Stimulated activated naive CD4-positive, alpha-beta T cell treated with Interleukin-2 at 50 U/mL for 16 hours (primary cell): ENCODE measurements at places on chromosomes 2 and 18.

DNA sequence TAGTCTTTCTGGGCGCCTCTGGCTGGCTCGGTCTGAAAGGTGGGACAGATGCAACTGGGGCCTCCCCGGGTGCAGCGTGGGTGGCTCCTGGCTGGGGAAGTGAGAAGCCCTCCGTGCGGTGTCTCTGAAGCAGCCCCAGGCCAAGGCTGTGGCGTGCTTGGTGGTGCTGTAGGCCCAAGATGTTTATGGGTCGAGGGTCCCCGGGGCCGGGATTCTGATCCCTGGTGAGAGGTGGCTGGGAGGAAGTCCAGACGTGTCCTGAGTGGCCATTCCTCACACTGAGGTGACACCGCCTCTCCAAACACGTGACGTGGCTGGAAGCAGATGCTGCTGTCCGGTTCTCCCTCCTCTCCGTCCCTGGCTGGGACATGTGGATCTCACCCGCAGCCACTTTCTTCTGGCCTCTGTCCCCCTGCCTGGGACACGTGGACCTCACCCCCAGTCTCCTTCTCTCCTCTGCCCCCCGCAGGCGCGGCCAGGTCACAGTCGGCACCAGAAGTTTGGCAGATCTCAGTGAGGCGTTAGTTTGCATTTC, 12.6 kb downstream of the RTP5 start:
- DNase-seq = peak; percentile 63

DNA sequence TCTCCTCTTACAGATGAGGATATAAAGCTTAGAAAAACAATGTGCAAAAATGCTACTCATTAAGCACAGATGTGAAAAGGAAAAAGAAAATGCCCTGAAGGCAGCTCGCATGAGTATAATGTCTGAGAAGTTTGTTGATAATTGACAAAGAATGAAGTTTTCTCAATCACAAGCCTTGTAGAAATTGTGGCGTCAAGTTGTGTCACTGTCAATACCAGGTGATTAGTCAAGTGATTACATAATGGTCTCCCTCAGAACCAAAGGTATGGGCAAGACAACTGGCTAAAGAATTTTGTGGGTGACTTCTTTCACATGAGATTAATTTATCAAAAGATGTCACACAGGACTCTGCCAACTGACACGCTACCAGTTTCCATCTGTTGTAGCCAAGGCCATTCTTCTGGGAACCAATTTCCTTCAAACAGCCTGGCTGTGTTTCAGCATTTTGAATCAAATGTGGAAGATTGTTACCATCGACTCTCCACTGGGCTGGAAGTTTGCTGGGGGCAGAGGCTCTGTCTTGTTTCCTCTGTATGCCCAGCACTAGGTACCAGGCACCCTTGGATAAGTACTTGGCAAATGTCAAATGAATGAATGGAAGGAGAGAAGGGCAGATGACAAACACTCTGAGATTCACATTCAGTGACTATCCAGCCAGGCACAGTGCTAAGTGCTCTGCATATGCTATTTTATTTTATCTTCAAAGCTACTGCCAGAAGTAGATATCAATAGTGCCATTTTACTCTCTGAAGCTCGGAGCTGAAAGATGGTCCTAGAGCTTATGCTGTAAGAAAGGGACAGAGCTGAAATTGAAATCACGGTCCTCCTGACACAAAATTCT, 5.9 kb upstream of the FN1 start:
- no peak for DNase-seq

GRCh38 chr18:23835091-23835490, 145.8 kb downstream of the LAMA3 start:
- DNase-seq = no peak

DNA sequence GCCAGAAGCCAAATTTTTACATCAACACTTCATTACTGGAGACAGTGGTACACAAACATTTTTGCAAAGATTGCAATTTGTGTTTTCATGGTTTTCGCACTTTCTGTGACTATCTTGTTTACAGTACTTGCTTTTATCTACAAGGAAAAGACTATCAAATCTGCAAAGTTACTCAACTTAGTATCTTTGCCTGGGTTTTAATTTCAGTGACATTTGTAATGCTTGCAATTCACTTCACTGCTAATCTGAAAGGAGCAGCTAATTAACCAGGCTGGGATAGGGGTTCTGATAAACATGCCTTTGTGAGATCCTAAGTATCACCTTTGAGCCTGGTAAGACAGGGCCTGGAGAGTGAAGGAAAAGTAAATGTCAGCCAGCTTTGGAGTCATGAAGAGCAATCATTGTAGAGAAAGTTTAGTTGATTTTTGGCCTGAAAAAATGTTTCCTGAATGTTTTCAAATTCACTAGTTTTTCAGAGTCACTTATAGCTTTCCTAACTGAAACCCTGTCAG, 194.2 kb downstream of the RIT2 start:
- no peak for DNase-seq

DNA sequence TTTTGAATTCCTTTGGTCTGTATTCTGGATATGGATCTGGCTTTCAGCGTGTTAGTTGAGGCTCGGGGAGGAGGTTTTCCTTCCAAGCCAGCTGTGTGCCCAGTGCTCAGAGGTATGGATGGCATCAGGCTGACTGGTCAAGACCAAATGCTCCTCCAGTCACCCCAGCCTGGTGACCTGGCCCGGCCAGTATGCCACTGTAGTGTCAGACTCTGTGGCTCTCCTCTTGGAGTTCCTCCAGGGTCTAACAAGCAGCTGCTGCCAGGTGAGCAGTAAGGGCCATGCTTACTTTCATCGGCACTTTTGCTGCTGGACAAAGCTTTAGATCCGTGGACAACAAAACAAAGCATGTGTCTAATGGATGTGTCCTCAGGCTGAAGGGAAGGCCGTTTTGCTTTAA, 44.1 kb downstream of the CABLES1 start:
- DNase-seq = no peak

GRCh38 chr2:16853088-16853487, 187.5 kb upstream of the CYRIA start:
- DNase-seq = no peak

DNA sequence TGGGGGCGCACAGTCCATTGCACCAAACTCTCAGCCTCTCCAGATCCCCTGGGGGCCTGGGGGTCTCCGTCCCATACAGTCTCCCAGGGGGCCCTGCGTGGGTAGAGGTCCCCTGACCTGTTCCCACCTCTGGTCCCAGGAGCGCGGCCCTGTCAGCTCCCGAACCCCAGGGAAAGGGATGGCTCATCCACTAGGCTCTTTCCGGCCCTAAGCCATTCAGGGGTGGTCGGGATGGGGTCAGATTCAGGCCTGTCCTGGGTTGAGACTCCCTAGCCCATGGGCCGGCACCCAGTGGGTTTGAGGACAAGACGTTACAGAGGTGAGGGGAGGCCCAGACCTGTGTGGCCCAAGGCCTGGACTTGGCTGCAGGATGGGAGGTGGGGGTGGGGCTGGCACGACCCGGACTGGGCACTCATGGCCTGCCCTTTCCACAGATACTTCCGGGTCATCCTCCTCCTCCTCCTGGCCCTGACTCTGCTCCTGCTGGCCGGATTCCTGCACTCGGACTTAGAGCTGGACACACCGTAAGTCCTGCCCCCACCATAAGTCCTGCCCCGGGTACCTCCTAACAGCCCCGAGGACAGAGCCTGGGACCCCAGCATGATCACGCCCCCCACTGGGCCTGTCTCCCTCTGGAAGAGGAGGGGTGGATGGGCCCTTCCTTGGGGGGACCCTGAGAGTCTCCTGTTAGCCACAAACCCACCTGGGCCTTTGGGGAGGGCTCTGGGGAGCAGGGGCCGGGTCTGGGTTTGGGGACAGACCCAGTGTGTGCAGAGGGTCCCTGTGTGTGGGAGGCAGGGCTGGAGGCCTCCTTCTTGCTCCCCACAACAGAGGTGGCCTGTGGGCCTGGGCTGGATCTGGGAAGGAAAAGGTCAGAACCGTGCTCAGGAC, 10.1 kb upstream of the NEU4 start:
- DNase-seq = no peak

- no peak for DNase-seq
Observed at GRCh38 chr2:200311139-200311538, 4.6 kb downstream of the SPATS2L start.

DNA sequence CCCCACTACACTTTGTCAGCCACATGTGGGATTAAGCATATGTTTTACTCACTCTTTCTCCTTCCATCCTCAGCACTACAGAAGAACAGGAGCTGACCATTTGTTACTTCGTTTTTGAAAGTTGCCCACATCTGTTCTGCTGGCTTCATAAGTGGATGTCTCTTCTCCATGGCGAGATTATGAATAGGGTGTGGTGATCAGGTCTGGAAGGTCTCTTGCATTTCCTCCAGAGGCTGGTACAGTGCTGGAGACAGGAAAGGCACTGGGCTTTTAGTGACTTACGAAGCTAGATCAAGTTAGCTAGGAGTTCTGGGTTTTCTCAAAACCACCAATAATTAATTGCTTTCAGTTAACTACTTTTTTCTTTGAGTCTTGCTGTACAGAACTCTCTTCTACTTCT, 136.5 kb downstream of the AQP4 start:
- DNase-seq = no peak

DNA sequence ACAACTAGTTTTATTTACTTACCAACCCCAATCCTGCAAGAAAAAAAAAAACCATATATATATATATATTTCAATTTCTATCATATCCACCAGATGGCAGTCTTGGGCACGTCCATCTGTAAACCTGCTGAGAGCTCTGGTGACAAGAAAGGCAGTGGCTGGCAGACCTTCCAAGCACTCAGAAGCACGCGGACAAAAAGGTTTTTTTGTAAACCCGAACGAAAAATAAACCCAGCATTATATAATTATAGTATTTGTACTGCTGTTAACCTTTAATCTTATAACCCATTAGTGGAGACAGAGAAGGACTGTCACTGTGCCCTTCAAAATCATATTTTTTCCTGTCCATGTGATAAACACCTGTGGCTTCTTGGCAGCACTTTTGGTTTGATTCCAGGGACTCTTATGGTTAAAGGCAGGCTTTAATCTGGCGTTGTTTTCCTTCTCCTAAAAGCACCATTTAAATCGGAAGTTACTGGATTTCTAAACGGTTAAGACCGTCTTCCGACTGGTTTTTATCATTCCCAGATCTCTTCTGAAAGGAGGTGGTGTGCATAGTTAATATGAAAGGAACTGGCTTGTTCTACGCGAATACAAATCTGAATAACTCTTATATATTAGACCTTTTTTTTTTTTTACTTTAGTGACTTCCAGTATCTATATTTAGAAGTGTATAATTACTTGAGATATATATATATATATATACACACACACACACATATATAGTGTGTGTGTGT, 31.0 kb upstream of the SLC3A1 start:
- DNase-seq = peak; percentile 10

- no peak for DNase-seq
Observed at GRCh38 chr18:79323471-79323870, 72.3 kb upstream of the NFATC1 start.

DNA sequence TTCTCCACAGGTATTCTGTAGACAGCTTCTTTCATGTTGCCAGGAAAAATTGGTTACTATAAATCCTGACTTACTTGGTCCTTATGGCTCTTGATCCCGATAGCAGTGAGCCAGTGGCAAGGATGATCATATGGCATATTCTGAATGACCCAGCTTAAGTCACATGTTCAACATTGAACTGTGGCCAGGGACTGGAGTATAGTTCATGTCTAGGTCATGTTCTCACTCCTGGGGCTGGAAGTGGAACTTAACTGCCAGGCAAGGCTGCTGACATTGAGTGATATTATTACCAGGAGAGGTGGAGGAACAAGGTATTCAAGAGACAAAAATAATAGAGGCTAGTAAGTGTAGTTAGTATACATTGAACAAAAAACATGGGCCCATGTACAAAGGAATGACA, 26.2 kb downstream of the R3HDM1 start:
- no peak for DNase-seq

GRCh38 chr2:239979243-239980023, 45.7 kb downstream of the NDUFA10 start:
- no peak for DNase-seq
